ENCODE measurements at places on chromosomes 3 and 15. TPM values are rescaled to one million over a fixed set of nuclear protein-coding genes. Genes with fewer than 3 reads are reported as not detected.

DNA sequence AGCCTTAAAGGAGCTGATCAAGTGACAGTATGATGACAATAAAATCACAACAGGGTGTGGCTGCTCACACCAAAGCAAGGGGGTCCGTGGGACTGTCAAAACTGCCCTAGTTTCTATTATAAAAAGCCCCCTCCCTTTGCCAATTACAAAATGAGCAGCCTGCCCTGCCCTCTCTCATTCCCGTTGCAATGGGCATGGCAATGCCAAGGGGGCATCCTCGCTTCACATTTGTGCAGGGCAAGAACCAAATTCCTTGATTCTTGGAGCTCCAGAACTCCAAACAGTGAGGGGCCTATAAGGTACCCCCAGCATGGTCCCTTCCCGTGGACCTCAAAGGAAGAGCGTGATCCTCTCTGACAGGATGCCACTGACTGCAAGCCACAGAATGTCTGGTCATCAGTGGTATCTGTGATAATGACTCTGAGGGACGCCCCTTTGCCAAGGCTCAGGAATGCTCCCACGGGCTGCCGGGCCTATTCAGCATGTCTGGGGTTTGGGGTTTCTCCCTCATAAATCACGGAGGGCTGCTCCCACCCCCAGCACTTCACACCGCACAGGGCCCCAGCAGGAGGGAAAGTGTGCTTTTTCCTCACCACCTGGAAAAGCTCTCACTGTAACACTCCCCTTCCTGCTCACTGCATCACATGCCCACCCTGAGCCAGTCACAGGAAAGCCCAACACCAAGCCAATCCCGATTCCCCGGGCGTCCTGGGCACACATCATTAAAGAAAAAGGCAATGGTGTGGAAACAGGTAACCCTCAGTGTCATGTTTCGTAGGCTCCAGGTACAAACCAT, 105.1 kb upstream of the TRPM1 start:
- no peak for DNase-seq

DNA sequence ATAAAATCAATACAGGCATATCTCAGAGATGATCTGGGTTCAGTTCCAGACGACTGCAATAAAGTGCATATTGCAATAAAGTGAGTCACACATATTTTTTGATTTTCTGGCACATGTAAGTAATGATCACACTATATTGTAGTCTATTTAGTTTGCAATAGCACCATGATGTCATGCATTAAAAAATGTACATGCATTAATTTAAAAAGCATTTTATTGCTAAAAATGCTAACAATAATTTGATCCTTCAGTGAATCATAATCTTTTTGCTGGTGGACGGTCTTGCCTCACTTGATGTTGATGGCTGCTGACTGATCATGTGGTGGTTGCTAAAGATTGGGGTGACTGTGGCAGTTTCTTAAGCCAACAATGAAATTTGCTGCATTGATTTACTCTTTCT, 511.1 kb downstream of the OTOL1 start:
- DNase-seq: no peak

Gene STRIT1
- not detected for total RNA-seq

Gene PLA2G4F
- not detected for total RNA-seq

DNA sequence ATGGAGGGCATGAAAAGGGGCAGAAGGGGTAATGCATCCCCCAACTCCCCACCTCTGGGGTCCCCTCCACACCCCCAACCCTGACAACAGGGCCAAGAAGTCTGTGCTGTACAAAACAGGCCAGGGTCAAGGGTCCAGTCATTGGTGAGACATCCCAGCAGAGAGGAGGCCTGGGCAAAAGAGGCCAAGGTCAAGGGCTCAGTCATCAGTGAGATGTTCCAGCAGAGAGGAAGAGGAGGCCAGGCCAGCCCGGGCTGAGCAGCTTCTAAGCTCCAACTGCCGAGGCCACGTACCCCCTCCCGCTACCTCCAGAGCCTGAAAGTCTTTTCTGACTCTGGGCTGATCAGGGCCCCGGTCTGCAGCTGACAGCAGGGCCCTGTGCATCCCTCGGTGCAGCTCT, 52.4 kb downstream of the LHFPL4 start:
- DNase-seq: no peak

Measured in activated CD4-positive, alpha-beta T cell treated with anti-CD3 and anti-CD28 coated beads, Interleukin-2, amount 10 ng/mL, durations not matched to agents 7 days and 5 days (primary cell).